ENCODE measurements at places on chromosomes 6 and 20.
A peak's percentile ranks its signal among the peaks of the same experiment; 100 is the strongest.

DNA sequence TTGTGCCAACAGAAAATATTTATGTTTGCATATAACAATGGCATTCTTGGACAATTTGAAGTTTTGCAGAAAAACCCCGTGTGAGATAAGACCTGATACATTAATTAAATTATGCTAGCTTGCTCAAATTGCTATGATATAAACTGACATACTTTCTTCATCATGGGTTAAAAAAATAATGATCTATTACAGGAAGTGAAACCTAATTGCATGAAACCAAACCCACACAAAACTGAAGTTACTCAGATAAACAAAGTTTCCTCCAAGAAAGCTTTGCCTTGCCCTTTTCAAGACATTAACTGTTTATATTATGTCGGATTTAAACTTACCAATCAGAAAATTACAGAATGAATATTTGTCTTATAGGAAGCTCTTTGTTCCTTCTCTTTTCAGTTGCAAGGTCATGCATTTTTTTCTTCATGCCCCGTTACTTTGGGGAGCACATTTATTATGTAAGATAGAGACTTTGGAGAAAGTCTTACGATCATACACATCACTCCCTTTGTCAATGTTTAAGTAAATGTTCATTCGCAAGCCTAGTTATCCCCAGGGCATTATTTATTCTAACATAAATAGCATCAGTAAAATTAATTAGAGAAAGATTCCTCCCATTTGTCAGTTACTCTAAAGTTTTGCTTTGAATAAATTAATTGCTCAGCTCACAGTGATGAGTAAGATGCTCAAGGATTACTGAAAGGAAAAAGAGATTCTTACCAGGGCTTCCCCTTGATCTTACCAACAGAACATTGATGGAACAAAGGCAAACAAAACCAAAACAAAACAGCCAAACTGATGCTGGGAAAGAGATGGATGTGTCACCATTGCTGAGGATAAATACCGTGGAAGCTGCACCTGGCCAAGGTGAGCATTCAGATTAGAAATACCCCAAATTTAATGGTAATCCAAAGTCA lies 14.8 kb upstream of the TMEM244 start:
- DNase-seq: no peak

DNA sequence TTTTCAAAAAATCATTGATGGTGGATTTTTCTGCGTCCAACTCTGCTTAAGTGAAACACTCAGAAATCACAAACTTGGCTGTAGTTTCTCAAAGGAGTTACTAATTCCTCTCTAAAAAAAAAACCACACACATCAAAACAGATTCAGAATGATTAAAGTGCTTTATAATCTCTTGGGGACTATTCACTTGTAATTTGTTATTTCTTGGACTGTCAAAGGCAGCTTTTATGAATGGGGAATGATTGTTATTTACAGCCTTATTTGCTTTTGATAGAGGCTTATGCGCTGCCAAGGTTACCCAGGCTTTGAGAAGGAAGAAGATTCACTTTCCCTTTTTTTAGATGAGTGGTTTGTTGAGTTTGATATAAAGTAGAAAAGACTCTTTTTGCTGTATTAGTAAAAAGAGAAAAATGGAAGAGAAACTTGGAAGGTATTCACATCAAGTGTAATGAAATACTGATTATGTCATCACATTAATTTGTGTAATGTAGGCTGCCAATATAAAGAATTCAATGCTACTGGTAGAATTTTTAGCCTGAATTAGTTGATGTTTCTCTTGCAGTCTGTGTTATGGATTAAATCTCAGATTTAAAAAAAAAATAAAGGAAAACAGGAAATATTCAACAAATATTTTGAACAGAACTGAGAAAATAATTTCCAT lies 381.0 kb upstream of the SASH1 start:
- DNase-seq: no peak

DNA sequence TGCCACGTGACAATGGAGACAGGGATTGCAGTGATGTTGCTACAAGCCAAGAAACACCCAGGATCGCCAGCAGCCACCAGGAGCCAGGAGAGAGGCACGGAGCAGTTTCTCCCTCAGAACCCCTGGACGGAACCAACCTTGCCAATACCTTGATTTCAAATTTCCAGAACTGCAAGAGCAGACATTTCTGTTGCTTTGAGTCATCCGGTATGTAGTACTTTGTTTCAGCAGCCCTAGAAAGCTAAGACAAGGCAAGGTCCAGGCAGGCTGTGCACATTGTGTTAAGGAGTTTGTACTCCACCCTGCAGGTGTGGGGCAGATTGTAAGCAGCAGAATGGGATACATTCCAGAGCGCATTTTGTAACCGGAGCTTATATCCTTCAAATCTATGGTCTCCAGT lies 48.3 kb downstream of the TRERF1 start:
- no peak for DNase-seq

DNA sequence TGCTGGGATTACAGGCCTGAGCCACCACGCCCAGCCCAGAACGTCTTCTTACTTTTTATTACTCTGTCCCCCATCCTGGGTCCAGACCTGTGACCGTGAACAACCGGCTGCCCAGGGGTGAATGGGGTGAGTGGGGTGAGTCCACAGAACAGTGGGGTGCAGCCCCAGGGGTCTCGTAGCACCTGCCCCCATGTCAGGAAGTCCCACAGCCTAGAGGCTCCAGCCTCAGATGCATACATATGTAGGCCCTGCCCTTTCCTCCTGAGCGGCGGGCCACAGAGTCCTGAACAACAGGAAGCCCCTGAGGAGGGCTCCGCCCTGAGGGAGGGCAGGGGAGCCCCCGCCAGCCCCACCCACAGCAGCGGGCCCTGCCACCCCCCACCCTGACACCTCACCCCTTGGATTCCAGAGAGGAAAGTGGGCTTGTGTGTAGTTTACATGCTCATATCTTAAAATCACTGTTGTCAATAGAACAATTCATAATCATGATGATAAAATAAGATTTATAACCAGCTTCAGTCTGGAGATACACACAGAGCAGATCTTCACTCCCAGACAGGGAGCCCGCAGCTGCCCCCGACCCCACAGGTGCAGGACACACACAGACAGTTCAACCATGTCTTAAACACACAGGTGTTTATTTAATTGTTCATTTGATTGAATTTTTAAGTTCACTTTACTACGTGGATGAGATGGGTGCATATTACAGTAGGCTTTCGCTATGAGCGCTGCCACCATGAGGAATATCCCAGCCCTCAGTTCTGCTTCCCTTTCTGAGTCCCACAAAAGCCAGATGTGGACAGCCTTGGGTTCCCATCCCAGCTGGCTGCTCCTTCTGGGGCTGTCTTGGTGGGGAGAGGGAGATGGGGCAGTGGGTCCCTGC lies 12.4 kb upstream of the GMEB2 start:
- DNase-seq: no peak

- no peak for DNase-seq
Measured at GRCh38 chr6:108169464-108170331, 3.9 kb downstream of the NR2E1 start.

DNA sequence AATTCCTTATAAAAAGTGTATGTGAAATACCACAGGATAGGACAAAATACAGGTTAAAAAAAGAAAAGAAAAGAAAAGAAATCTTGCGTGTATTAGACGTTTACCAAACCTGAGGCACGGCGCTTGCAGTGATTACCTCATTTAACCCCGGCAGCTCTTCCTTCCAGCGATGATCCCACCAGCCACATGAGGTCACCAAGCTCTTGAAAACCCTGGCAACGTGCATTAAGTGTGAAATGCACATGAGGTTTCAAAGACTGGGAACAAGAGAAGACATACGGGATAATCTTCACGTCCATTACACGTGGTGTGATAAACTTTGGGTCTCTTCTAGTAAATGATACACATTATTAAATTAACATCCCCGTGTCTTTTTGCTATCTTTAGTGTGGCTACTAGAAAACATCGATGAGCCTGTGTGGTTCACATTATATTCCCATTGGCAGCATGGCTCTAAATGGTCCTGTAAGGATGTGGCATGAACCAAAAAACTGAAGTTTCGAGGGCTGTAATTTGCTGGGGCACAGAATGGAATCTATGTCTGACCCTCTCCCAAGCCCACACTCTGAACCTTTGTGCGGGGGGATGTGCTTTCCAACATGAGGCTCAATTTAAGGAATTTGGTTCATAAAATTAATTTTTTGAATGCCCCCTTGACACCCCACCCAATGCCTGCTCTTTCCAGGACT lies 59.2 kb upstream of the THBS2 start:
- DNase-seq: no peak

DNA sequence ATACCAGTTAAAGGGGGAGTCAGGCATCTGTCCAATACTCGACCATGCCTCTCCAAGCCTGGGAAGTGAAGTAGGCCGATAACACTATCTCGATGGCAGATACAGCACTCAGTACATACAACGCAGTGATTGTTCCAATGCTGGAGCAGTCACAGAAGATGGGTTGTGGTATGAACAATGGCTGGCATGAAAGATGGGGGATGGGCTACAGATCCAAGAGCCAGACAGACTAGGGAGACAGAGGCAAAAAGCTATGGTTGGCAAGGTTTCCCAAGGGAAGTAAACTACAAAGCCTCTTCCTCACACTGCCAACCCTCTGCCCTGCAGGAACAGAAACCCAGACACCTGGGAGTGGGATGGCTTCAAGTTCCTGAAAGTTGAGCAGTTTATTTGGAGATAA lies 19.2 kb downstream of the FKBP1A start:
- DNase-seq: no peak

- DNase-seq: no peak
Measured at GRCh38 chr6:52649536-52650160, 21.3 kb upstream of the TMEM14A start.

- DNase-seq: no peak
Measured at GRCh38 chr6:152554851-152555250, 82.3 kb downstream of the SYNE1 start.

DNA sequence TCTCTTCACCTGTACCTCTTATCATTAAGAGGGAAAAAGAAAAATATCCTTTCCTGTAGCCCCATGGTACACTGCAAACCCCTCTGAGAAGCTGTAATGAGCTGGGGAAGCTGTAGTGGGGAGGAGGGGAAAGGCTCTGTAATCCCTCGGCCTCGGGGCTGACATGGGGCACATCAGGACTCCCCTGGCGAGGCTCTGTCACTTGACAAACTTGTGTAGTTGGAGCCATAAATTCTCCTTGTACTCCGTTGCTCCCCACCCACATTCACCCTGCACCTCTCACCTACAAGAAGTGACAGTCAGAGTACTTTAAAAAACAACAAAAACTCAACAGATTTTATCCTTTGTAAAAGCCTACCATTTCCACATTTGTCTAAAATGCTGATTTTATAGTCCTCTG lies 475.7 kb upstream of the AGPAT4 start:
- no peak for DNase-seq

DNA sequence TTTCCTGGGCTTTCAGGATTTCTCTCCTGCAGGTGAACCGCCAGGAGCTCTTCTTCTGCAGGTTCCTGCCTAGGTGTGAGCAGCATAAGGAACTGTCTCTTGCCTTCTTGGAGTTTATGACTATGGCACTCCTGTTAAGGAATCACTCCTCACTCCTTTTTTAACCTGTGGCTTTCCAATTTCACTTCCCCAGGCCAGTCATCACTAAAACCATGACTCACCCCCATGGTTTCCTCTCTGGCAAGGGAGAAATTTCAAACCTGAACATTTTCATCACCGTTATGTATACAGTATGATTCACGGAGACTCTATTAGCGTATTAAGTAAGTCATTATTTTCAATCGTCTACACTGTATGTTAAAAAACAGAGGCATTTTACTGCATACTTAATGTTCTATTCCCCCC lies 78.2 kb upstream of the ARID1B start:
- DNase-seq: no peak

- no peak for DNase-seq
Measured at GRCh38 chr20:53493311-53493857, 100.3 kb downstream of the ZNF217 start.

GRCh38 chr6:1482381-1483166 lies 93.2 kb downstream of the FOXF2 start:
- DNase-seq: no peak

- no peak for DNase-seq
Measured at GRCh38 chr6:167479901-167480648, 155.2 kb downstream of the TTLL2 start.

DNA sequence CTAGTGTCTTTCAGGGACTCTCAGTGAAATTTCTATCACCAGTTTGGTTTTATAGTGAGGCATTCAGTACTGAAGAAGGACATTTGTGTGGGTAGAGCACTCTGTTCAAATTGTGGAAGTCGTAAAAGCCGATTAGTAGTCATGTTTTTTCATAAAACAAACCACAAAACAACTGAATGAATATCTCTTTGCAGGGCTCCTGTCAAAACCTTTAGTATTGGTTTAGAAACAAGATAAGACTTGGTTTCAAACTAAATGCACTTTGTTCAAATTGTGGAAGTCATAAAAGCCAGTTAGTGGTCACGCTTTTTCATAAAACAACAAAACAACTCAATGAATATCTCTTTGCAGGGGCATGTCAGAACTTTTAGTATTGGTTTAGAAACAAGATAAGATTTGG lies 23.8 kb downstream of the ADGRF4 start:
- no peak for DNase-seq

GRCh38 chr20:16293590-16293989 lies 279.7 kb downstream of the KIF16B start:
- DNase-seq: no peak

DNA sequence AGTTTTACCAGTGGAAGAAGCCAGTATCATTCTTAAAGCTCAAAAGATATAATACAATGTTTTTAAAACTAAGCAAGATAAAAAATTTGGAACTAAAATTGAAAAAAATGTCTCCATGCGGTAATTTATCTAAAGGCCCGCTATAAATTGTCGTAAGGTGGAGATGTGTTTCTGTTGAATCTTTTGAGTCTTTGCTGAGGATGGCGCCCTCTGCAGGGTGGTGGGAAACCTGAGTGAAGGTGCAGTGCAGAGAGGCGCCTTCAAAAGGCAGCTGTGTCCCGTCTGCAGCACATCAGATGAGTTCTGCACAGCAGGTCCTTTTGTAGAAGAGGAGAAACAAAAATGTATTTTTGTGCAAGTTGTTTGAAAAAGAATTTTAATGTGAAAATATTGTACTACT lies 29.4 kb upstream of the KIF25 start:
- DNase-seq: no peak

DNA sequence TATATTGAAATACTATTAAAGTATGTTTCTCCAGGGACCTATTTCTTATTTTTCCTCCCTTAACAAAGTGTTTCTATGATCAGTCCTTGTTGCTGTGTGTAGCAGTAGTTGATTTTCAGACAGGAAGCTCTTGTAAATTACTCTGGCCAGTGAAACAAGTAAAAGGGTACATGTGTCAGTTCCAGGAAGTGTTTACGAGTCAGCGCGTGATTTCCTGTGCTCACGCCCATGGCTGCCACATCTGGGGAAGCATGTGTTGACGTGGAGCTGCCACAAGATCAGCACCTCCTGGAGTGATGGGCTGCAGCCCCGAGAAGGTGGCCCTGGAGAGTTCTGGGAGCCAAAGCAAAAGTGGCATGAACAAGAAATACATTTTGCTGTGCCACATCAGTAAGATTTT lies 38.6 kb upstream of the GGTLC1 start:
- peak; percentile 77 for DNase-seq

DNA sequence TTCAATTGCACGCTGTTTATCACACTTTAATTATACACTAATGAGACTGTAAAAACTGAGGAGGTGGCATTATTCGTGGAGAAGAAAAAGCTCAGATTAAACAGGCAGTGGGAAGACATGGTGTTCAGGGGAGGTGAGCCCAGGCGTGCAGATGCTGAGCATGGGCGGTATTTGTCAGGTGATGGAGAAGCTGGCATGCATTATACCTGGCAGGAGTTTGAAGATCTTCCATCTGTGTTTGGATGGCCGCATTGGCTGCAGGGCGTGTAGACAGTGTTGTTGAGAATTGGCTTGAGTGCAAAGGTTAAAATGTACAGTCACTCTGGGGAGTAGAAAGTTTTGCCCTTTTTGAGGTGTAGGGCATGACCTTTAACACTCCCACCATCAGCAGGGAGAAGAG lies 213.8 kb downstream of the ERMARD start:
- no peak for DNase-seq

GRCh38 chr6:193773-194310 lies 98.4 kb upstream of the DUSP22 start:
- peak; percentile 10 for DNase-seq
